ENCODE measurements at places on chromosomes 2 and 18.

DNA sequence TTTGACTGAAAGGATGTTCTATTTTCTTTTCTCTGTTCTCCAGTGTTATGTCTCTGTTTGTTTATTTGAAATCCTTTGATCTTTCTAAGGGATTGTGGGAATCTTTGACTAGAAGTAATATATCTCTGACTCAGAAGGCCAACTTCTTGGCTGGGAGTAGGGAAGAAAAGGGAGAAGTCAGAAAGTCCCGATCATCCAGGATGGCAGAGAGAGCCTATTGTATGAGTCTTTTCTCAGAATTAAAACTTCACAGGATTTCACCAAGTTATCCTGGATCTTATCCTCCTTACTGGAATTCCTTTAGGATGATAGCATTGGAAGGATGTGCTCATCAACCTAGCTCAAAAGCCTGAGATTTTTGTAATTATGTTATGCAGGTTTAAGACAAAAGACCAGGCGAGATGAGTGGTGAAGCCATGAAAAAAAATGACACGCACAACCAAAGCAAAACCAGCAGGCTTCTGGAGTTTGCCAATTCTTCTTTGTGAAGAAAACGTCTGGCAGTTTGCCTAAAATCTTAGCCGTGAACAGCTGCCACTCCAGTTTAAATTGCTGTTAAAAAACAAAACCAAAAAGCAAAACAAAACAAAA, 383.6 kb upstream of the SMIM21 start:
- DNase-seq, result peak; percentile 62

DNA sequence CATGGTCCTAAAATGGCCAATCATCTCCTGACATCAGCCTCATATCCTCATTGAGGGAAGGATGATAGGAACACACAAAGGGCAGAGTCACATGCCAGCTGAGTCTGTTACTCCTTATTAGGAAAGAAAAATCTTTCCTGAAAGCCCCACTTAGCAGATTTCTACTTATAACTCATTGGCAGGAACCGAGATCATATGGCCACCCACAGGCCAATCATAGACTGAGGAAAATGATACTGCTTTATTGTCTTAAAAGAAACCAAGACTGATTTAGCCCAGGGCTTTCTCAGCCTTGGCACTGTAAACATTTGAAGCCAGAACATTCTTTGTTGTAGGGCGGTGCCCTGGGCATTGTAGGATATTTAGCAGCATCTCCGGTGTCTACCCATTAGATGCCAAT, 18.7 kb downstream of the GKN2 start:
- no peak for DNase-seq

- no peak for DNase-seq
Observed at GRCh38 chr18:49617865-49618264, 56.0 kb downstream of the LIPG start.

- no peak for DNase-seq
Observed at GRCh38 chr2:230895536-230896345, 29.3 kb downstream of the GPR55 start.

DNA sequence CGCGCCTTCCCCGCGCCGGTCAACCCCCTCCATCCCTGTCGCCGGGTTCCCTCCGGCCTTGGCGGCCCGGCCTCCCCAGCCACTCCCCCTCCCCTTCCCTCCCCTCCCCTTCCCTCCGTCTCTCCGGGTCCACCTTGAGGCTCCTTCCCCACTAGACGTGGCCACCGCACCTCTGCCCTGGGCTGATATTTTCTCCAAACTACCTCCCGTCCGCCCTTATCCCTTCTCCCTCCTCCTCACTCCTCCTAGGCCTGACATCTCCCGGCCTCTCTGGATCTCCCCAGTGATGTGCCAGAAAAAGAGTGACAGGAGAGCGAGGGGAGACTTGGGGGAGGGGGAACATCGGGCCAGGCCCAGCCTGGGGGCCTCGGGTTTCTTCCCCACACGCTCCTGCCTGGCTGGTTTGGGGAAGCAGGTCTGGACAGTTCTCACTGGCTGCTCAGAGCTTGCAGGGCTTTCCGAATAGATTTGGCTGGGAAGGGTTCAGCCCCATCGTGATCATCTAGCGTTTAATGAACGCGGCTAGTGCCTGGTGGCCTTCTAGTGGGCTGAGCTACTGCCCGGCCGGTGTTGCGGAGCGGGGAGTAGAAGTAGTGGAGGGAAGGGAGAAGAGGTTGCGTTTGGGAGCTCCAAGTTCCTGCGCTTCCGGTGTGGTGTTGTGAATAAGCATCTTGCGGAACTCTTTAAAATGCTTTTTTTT, 641 bp downstream of the MAPRE3 start:
- peak; percentile 17 for DNase-seq

DNA sequence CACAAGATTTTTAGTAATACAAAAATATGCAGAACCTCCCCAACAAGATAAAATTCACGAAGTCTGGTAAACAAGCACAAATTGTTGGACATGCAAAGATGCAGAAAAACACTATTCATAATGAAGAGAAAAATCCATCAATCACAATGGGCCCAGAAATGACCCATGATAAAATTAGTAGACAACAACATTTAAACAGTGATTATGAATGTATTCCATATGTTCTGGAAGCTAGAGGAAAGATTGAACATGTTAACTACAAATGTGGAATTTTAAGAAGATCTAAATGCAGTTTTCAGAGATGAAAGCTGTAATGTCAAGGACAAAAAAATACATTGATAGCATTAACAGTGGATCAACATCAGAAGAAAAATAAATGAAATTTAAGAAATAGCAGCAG, 243.3 kb upstream of the LINC00305 start:
- peak; percentile 87 for DNase-seq

DNA sequence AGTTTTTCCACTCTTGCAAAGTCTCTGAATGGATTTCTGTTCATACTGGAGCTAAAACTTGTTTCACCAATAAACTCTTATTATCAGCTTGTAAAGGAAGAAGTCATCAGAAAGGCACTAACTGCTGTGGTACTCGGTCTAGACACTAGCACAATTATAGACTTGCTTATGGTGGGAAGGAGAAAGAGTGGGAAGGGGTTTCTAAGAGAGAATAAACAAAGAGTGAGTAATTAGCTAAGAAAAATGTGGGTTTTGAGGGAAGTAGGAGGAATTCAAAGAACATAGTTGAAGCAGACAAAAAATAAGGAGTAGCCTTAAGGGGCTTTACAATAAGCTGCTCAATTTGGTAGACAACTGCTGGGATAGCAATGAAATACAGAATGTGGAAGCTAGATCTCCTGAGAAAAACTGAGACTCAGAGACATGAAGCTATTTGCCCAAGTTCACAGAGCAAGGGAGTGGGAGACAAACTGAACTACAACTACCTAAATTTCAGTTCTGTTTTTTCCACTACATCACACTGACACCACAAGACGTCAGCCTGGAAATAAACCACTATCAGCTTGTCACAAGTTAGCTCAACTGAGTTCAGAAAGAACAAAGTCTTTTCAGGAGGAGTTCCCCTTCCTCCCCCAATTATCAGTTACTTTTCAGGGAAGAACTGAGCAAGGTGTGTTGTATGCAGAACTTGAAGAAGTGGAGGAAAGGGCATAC, 59.7 kb downstream of the MAP4K3 start:
- no peak for DNase-seq

DNA sequence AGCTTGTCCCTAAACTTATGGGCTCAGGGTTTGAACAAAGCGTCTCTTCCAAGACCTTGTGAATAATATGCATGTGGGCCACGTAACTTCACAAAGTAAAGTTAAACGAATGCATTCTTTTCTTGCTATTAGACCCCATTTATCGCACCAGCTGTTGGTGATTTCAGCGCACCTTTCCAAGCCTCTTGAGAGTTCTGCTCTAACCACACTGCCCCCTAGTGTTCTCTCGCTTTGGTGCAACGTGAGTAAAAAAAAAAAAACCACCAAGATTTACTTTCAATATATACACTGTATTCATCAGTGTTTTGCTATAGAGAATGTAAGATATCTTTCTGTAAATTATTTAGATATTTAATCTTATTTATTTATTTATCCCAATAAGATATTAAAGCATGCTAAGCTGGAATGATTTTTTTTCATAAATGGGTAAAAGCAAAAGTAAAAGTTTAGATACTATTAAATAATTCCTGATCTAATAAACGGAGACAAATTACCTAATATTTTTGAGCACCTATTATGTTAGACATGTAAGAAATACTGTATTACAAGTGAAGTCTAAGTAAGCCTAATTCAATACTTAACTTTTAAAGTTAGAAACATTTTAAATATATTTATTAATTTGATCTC, 459.5 kb downstream of the DLGAP1 start:
- peak; percentile 84 for DNase-seq

DNA sequence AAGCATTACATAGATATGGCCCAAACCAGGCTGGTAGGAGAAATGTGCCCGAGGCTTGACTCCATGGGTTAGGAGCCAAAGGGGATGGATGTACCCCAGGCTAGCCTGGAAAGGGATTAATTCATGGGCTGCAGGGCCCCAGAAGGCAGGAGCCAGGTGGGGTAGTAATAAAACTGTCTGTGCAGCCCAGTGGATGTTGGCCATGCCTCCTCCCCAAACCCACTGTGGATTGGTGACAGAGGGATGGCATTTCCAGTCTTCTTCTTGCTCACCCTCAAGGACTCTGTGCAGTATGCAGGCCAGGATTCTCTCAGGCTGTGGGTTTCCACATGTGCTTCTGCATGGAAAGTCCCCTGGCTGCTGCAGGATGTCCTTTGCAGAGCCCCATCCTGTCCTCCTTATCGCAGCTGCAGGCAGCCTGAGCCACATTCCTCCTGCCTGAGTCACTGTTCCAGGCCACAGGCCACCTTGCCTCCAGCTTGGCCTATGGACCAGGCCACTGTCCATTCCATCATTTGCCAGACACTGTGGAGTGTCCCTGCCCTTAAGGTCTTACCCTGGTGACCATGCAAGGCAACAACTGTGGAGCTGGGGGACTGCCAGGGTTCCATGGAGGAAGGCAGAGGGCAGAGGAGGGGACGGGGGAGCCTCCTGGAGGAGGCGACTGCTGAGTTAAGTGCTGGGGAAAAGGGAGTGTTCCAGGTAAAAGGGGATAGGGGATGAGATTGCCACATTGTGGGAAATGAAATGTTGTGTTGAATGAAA, 38.9 kb downstream of the INO80C start:
- DNase-seq, result peak; percentile 52

- DNase-seq, result peak; percentile 23
Observed at GRCh38 chr2:179444056-179444455, 179.4 kb upstream of the SESTD1 start.

GRCh38 chr2:215590010-215590745, 154.3 kb upstream of the FN1 start:
- DNase-seq, result no peak

GRCh38 chr18:68778280-68778886, 19.5 kb upstream of the CCDC102B start:
- no peak for DNase-seq

DNA sequence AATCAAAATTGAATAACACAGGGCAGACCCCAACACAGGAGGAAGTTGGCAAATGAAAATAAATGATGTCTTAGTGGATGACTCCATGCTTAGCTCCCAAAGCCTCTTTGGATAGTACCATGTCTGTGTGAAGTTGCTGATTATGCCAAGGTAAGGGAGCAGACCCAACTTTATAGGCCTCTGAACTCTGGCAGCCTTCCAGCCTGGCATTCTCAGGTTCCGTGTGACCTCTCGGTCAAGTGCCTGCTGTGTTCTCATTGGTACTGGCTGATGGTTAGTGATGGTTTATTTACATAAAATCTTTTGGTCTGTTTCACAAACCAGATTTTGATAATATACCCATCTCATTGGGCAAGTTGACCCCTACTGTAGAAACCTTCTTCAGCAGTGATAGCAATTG, 112.2 kb upstream of the TTC39C start:
- DNase-seq, result no peak

DNA sequence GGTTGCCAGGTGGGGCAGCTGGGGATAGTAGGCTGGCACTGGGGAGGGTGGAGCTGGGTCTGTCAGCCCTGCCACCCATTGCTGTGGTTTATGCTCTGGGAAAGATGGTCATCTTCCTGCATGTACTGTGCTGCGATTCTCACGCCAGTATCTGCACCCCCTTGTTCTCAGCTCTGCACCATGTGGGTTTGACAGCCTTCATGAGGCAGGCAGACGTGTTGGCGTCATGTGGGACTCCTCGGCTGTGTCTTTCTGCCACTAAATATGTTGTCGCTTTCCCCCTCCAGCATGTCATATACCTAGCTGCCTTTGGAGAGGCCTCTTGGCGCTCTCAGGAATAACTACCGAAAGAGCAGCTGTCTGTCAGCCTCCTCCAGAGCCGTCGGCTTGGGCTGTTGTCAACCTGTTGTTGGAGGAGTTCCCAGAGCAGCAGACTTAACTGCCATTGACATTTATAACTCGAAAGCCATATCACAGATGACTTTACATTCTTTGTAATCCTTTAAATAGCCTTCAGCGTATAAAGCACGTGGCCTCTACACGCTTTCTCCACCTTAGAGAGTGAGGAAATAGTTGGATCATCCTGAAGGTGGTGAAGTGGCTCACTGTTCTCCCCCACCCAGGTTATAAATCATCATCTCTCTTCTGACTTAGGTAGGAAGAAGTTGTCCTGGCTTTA, 80.4 kb upstream of the MGAT5 start:
- DNase-seq, result no peak

DNA sequence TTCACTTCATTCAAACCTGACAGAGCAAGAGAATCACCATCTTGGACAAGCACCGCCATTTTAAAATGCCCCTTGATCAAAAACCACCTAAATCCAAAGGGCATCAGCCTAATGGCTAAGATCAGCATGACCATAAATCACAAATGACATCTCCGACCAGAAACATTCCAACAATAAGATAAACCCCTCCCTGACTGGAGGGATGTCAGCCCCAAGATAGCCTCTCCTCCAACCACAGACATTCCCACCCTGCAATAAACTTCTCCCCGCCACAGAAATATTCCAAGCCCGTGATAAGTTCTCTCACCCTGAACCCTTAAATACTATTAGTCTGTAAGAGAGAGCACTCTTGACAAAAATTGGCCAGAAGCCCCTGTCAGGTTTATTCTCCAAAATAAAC, 21.6 kb upstream of the LYPD1 start:
- DNase-seq, result no peak

DNA sequence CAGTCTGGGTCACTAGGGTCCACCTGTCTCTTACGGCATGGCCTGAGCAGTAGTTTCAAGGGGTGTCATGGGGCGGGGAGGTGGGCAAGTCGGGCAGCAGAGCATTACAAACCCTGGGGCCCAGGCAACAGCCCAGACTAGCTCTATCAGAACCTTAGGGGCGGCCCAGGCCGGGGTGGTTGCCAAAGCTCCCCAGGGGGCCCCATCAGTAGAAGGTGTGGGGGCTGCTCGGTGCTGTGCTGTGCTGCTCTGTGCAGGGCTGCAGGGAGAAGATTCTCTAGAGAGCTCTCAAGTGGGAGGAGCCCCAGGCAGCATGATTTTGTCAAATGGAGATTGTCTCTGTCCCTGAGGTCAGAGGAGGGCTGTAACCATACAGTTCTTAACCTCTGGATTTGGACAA, 36.4 kb upstream of the SLC14A1 start:
- no peak for DNase-seq
